ENCODE measurements at places on chromosomes 1 and 21.
A peak's percentile ranks its signal among the peaks of the same experiment; 100 is the strongest.

GRCh38 chr1:200912737-200913407, 18.2 kb downstream of the INAVA start:
- peak; percentile 35 for DNase-seq

- DNase-seq = no peak
Observed at GRCh38 chr1:245880754-245881403, 626.2 kb downstream of the SMYD3 start.

DNA sequence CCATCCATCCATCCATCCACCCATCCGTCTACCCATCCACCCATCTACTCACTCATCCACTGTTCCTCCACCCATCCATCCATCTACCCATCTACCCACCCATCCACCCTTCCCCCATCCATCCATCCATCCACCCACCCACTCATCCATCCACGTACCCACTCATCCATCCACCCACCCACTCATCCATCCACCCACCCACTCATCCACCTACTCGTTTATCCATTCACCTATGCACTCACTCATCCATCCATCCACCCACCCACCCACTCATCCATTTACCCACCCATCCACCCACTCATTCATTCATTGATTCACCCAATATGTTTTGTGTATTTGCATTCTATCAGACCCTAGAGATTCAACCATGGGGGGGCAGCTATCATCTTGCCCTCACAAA, 27.2 kb downstream of the TNFRSF8 start:
- DNase-seq = no peak

DNA sequence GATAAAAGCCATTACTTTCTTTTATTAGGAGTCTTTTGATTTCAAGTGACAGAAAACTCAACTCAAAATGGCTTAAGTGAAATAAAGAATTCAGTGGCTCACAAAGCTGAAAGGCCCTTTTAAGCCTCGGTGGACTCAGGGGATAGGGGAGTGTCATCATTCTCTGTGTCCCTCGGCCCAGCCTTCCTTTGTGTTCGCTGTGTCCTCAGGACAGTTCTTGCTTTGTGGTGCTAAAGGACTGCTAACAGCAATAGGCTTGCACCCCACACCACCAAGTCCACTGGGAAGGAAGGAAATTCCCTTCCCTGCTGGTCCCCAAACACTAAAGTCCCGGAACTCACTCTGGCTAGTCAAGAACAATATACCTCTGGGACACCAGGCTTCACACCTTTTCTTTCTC, 129.2 kb downstream of the NTPCR start:
- no peak for DNase-seq

- no peak for DNase-seq
Observed at GRCh38 chr1:94971491-94971924, 44.6 kb upstream of the CNN3 start.

GRCh38 chr1:2165646-2166045, 28.9 kb downstream of the FAAP20 start:
- no peak for DNase-seq

All from substantia nigra (tissue), 51 donors.